Stimulated activated CD8-positive, alpha-beta memory T cell treated with anti-CD3 and anti-CD28 coated beads, Interleukin-15, amount 100 ng/mL, for 48 hours (primary cell): ENCODE measurements at places on chromosomes 3 and 15.

DNA sequence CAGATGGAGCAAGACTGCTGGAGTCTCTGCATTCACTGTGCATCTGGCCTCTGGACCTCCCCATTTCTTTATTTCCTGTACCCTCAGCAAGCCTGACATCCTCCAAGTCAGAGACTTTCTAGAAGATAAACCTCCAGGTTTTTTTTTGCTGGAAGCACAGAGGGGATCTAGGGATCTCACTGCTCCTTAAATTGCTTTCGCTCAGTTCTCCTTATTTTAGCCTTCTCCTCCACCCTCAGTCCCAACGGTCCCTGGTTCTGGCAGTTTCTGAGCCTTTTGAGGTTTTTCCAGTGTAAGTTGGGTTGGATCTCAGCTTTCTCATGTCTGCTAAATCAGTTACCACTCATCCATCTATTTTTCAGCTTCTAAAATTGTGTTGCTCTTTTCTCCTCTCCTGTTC, 22.7 kb upstream of the CHD2 start:
- DNase-seq = no peak

DNA sequence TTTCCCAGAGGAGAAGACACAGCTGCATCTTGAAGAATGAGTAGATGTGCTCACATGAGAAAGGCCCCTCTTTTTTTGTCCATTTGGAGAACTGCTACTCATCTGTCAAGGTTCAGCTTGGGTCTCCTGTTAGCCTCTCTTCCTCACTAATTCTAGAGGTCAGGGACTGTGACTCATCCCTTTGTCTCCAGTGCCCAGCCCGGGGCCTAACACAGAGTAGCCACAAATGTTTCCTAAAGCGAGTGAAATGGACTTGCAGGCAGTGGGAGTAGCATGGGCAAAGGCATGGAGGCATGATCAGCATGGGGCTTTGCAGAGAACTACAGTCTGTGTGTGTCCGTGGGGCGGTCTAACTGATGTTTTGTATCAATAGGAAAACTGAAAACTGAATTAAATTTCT, 33.9 kb upstream of the MRPS22 start:
- DNase-seq = no peak

GRCh38 chr3:177490626-177491025, 293.3 kb upstream of the TBL1XR1 start:
- DNase-seq = no peak

DNA sequence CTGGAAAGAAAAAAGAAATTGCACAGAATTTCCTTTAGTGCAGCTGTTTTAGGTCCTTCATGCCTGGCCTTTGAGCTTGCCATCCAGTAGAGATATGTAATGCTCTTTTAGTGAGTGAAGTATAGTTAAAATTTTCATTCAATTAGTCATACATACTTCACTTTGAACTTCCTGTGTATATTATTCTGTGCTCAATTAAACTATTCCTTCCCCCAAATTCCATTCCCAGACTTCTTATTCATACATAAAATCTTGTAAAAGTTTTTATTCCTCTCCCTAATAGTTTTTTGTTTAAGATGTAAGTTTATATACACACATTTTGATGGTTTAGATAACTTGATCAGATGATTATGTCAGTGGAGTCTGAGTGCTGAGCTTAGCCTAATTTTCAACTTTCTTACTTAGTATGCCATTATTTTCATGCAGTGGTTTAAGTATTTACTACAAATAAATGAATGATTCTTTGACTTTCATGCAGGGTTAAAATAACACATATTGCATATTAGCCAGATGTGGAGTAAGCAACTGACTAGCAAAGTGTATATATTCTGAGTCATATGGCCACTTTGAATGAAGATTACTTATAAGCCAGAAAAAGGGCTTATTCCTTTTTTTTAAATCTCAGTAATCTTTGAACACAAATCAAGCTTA, 42.5 kb upstream of the ABHD10 start:
- DNase-seq = no peak

DNA sequence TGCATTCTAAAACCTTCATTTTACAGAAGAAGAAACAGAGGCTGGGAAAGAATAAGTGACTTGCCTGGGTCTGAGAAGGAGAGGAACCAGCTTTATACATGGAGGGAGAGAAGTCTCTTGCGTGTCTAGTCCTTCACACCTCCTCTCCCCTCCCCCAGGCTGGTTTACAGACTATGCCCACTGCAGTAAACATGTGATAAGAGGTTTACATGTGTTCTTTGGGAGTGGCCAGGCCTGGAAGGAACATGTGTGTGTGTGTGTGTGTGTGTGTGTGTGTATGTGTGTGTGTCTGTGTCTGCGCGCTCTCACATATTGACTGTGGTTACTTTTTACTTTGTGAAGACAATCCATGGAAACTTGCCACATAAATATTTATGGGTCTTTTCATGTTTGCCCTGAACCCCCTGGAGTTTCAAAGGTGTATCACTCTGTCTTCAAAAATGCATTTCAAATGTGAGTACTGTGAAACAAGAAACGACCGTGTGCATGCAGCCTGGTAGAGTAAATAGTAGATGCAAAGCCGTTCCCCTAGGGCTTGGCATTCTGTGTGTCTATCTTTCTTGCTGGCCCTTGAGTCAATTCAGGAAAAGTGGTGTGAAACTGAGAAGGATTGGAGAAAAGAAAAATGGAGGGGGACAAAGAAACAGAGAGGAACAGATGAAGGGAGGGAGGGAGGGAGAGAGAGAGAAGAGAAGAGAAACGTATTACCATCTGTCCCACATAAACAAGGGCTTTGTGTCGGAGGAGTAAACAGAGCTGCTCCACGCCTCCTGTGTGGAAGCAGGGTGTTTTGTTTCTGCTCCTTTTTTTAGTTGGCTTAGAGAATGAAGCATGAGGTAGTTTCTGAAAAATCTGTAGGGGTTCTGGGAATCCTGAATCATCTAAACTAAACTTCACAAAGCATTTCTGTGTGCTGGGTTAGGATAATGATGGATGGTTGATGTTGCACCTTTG, 51.7 kb downstream of the CLDN11 start:
- DNase-seq = no peak

- DNase-seq = no peak
These were observed 106.0 kb upstream of the LINGO1 start for GRCh38 chr15:77738441-77739302.

DNA sequence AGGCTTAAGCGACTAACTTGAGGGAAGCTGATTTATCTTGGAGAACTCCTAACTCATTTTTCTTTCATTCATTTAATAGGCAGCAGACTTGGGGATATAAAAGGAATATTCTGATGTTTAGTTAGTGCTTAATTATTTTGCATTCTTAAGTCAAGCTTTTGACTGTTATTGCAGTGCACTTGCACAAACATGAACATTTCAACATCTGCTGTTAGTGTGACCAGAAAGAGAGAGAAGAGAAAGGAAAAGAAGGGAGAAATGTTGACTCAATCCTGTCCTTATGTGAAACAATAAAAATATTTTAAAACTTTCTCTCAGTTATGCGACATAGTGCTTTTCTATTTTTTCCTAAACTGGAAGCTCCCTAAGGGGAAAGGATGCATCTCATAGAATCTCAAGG, 507.8 kb downstream of the LPP start:
- no peak for DNase-seq
